ENCODE measurements at places on chromosomes 13 and 19.

GRCh38 chr13:66087269-66087710, 1142.8 kb downstream of the PCDH9 start:
- DNase-seq: no peak

- no peak for DNase-seq
Measured at GRCh38 chr13:109401891-109402290, 384.5 kb downstream of the IRS2 start.

- no peak for DNase-seq
Measured at GRCh38 chr19:21109116-21109515, 27.1 kb downstream of the ZNF714 start.

GRCh38 chr19:48186541-48186991, 16.1 kb downstream of the ZSWIM9 start:
- no peak for DNase-seq

DNA sequence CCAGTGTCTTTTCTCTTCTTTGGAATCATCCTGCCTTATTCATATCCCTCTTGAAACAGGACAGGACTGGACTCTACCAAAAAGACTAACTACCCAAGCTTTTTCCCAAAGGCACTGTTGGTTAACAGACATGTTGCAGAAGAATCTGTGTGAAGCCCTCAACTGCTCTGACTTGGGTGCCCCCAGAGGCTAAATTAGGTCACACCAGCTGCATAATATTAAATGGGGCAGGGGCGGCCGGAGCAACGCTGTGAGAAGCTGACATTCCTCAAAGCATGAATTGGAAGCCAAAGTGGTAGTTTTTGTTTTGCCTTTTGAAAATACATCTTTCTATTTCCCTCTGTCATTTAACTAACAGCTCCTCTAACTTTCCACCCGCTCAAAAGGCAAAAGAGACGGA, 185.9 kb downstream of the LHFPL6 start:
- no peak for DNase-seq

Data from naive thymus-derived CD8-positive, alpha-beta T cell (primary cell).